Epithelial cell of alveolus of lung (primary cell): ENCODE measurements at places on chromosomes 16 and 17. TPM values are rescaled to one million over a fixed set of nuclear protein-coding genes. Genes with fewer than 3 reads are reported as not detected.

Gene SAMD14
- 7.4 and 10.7 TPM in 2 replicates for total RNA-seq

Gene TP53TG3B
- not detected in 2 replicates for total RNA-seq

Gene ESRP2
- 0.52 TPM in 1 of 2 replicates, not detected in the other for total RNA-seq

Gene CCL13
- not detected in 2 replicates for total RNA-seq

Gene GPR139
- not detected in 2 replicates for total RNA-seq

Gene COL1A1
- 2,527 and 2,573 TPM in 2 replicates for total RNA-seq

Gene BAHCC1
- total RNA-seq: 6.3 and 18.2 TPM in 2 replicates

Gene MT1A
- 22.4 and 82.3 TPM in 2 replicates for total RNA-seq

Gene JPH3
- under 0.01 and 0.08 TPM in 2 replicates for total RNA-seq

Gene CBFA2T3
- total RNA-seq: not detected in 2 replicates

Gene PDE6G
- total RNA-seq: 1.4 TPM in 1 of 2 replicates, not detected in the other

Gene OTOP3
- total RNA-seq: not detected in 2 replicates

Gene PDILT
- total RNA-seq: not detected in 2 replicates

Gene ACSF2
- 16.9 and 37.1 TPM in 2 replicates for total RNA-seq

Gene TMEM92
- 0.16 and 1.4 TPM in 2 replicates for total RNA-seq

Gene TLCD2
- total RNA-seq: 1.2 and 8.4 TPM in 2 replicates

Gene ITGB3
- total RNA-seq: 10.9 and 93.0 TPM in 2 replicates

Gene ENO3
- 2.6 and 17.2 TPM in 2 replicates for total RNA-seq

Gene KRTAP1-3
- not detected in 2 replicates for total RNA-seq

Gene SLFN12L
- 0.13 TPM in 1 of 2 replicates, not detected in the other for total RNA-seq

Gene HBA2
- 0.91 TPM in 1 of 2 replicates, not detected in the other for total RNA-seq

Gene DRC7
- total RNA-seq: 0.91 TPM in 1 of 2 replicates, not detected in the other

Gene ABCC6
- 0.13 and 0.88 TPM in 2 replicates for total RNA-seq

Gene KRTAP9-4
- total RNA-seq: not detected in 2 replicates

Gene C16orf96
- total RNA-seq: not detected in 2 replicates

Gene STH
- not detected in 2 replicates for total RNA-seq

Gene TMEM220
- 1.4 and 8.9 TPM in 2 replicates for total RNA-seq

Gene RCVRN
- total RNA-seq: not detected in 2 replicates

Gene AGRP
- total RNA-seq: not detected in 2 replicates

Gene UMOD
- total RNA-seq: not detected in 2 replicates

Gene SLC5A10
- total RNA-seq: not detected in 2 replicates

Gene KRT17
- total RNA-seq: 11.0 and 103 TPM in 2 replicates

Gene CD7
- total RNA-seq: 2.2 and 14.8 TPM in 2 replicates

Gene SLC16A13
- 0.16 and 1.7 TPM in 2 replicates for total RNA-seq

Gene CA7
- not detected in 2 replicates for total RNA-seq

Gene ZFPM1
- total RNA-seq: 1.0 and 3.8 TPM in 2 replicates

Gene AURKB
- 23.6 and 53.7 TPM in 2 replicates for total RNA-seq
